ENCODE measurements at places on chromosomes 16 and 17.

- DNase-seq = no peak
Observed at GRCh38 chr17:9855036-9855435, 29.3 kb downstream of the GLP2R start.

DNA sequence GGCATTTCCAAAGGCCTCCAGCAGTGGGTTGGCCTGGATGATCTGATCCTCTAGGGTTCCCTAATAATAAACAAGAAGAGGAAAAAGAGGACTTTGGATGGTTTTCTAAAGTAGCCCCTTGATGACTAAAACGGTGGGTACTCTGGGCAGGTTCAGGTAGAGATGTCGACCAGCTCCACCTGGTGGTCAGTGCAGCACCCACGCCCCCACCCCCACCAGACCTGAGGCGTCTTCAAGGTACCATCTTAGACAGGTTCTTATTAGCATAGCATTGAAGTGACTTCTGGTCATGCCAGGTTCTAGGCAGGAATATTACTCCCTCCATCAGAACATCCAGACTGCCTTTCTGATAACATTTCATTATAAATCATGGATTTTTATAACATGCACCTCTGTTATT lies 15.0 kb downstream of the MYH13 start:
- DNase-seq = no peak

DNA sequence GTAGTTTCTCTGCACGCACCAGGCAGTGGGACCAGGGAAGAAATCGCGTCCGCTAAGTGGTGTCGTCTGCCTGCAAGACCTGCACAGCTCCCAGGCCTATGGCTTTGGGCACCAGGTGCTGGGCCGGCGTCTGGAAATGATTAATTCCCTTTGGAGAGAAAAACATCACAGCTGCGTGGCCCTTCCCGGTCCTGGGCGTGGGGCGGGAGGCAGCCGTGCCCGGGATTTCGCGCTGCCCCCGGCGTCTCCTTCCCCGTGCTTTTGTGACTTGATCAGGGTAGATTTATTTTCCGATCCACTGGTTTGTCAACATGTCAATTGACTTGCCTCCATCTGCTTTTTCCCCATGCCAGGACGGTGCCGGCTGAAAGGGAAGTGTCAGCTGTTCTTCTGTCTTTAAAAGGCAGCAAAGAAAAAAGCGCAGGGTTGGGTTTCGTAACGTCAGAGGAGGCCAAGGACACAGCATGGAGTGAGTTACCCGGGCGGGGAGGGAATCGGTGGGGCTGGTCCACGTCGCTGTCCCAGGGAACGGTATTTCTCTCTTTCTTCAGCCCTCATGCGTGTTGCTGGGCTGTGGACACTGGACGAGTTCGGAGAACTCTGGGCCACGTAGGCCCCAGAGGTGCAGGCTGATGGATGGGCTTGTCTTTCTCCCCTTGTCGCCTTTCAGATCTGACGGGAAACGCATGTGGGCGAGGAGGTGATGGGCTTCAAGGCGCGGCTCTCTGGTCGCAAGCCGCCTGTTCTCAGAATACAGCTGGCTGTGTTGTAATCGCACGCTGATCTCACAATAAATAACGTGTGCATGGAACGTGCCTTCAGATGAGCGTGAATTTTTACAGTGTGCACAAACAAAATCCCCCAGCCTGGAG lies 188.1 kb upstream of the ZNF469 start:
- no peak for DNase-seq

- DNase-seq = no peak
Observed at GRCh38 chr17:66898536-66898935, 63.6 kb downstream of the CACNG5 start.

- DNase-seq = peak; percentile 52
Observed at GRCh38 chr17:15966183-15966878, 21.4 kb downstream of the ADORA2B start.

DNA sequence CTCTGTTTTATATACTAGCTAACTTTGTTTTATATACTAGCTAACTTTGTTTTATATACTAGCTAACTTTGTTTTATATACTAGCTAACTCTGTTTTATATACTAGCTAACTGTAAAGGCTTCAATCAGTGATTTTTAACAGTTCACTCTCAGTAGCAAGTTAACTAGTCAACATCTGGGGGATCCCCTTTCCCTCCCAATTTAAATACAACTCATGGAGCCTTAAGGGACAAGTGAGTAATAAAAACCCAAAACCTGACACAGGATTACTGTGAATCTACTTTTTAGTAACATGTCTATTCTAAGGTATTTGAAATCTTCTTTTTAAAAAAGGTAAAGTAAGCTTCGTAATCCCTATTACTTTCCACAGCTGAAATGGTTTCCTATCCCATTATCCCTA lies 32.2 kb downstream of the FAM222B start:
- peak; percentile 47 for DNase-seq

DNA sequence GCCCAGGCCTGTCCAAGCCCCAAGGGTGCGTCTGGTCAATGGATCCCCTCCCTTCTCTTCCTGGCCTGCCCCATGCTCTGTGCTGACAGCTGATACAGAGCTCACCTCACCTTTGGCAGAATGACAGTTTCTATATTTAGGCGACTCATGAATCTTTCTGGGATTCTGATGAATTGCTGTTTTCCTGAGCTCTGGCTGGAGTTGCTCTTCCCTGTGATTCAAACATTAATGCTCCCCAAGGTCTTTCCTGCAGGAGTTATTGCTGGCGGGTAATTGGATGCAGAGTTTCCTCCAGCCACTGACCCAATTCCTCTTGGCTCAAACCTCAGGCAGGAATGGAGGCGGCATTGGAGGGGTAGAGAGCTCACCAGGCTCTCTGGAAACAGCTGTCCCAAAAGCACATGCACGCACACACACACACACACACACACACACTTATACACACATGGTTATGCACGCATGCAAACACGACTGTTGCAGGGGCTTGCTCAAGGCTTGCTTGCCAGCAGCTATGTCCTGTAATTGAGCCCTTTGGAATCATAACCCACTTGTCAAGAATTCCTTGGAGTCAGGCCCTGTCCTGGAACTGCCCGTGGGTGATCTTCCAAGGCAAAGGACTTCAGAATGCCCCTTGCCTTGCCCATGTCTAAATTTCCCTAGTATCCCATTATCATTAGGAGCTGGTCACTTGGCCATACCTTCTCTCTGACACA lies 128.8 kb downstream of the ASIC2 start:
- DNase-seq = peak; percentile 83

GRCh38 chr17:80445726-80446110 lies 30.7 kb downstream of the NPTX1 start:
- no peak for DNase-seq

- DNase-seq = peak; percentile 38
Observed at GRCh38 chr17:27569257-27569722, 61.7 kb upstream of the LGALS9 start.

Data from epithelial cell of esophagus (primary cell).